ENCODE measurements at places on chromosomes 2 and 18. TPM values are rescaled to one million over a fixed set of nuclear protein-coding genes. Genes with fewer than 3 reads are reported as not detected.
A peak's percentile ranks its signal among the peaks of the same experiment; 100 is the strongest.

- peaks cover 4% of the 10 kb centered on the region for H3K4me1 ChIP-seq
- DNase-seq, result no peak
- H3K27me3 ChIP-seq, result no peaks in the 10 kb centered on the region
- H3K27ac ChIP-seq, result no peak overlapping the region
- H3K36me3 ChIP-seq, result peaks cover 3% of the 10 kb centered on the region
Observed at GRCh38 chr2:113963965-113964364, 74.1 kb downstream of the ACTR3 start.

DNA sequence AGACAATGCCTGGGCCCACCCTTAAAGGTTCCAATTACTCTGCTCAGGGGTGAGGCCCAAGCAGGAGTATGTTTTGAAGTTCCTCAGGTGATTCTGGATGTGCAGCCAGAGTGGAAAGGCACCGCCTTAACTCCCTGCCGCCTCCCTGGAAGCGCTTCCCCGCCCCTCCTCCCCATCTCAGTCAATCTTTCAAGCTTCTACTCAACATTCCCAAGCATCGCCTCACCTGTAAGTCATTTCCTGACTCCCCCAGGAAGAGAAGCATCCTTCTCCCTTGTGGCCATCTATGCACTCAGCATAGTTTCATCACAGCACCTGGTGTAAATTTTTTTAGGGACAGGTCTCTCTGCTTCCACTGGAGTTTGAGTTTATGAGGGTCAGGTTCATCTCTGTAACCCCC, 67.5 kb downstream of the MYL12B start:
- DNase-seq, result no peak
- H3K27me3 ChIP-seq, result no peaks in the 10 kb centered on the region
- H3K4me1 ChIP-seq, result no peaks in the 10 kb centered on the region
- H3K4me3 ChIP-seq, result no peak overlapping the region
- H3K36me3 ChIP-seq, result no peaks in the 10 kb centered on the region

DNA sequence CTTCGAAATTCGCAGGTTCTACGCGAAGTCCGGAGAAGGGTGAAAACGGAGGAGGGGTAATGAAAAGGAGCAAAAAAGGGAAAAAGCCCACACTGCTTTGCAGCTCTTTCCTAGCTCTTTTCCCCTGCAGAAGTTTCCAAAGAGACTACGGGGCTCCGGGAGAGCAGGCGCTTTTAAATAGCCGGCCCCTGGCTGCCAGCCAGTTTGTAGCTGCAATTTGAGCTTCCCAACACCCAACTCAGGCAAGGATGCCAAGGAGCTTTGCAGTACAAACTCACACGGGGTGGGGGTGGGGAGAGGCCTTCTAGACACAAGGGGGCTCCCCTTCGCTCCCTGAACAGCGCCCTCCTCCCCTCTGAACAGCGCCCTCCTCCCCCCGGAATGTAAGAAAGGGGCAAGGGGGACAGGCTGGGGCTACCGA, at the start of gene IGFBP5:
IGFBP5 (minus strand) TSS at position 149 of the 421 bp plus-strand sequence. CDS start 774 bp downstream, outside the sequence.
- DNase-seq, result peak; percentile 75
- peaks cover 85% of the 10 kb centered on the region for H3K27me3 ChIP-seq
- H3K4me3 ChIP-seq, result peak within 1 kb of the TSS; percentile 64

DNA sequence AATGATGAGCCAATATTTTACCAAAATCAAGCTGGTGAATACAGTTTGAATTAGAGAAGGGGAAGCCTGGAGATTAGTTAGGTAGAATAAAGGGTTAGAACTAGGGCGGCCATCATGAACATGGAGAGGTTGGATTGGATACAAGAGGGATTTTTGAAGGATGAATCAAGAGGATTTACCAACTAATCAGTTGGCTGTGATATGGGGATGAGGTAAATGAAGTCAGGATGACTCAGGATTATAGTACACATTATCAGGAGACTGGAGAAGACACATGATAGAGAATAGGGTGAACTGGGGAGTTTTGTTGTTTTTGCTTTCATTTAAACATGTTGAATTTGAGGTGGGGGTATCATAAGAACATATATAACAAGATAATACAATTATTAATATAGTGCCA, 73.8 kb upstream of the PROKR1 start:
- no peaks in the 10 kb centered on the region for H3K36me3 ChIP-seq
- DNase-seq, result no peak

DNA sequence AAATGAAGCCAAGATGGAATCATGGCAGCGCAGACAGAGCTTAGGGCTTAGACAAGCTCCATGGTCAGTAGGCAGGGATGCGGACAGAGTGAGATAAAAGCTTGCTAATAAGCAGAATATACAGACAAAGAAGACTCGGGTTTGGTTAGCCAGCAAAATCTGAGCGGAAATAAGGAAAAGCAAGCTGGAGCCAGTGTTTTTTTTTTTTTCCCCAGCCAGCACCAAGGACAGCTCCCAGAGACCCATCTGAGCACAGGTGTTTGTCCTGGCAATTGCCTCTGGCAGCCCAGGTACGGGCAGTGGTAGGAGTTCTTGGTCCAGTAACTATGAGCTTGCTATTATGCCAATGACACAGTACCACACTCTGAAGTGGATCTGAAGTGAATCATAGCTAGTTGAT, 187.6 kb downstream of the ADCYAP1 start:
- no peaks in the 10 kb centered on the region for H3K27me3 ChIP-seq
- H3K27ac ChIP-seq, result no peak overlapping the region
- H3K4me3 ChIP-seq, result no peak overlapping the region
- DNase-seq, result no peak

GRCh38 chr18:26700728-26701127, 152.4 kb upstream of the KCTD1 start:
- no peak overlapping the region for H3K27ac ChIP-seq
- no peaks in the 10 kb centered on the region for H3K27me3 ChIP-seq
- H3K36me3 ChIP-seq, result no peaks in the 10 kb centered on the region
- DNase-seq, result no peak
- peaks cover 3% of the 10 kb centered on the region for H3K4me1 ChIP-seq

GRCh38 chr2:131673400-131674173, 145.9 kb downstream of the CCDC74A start:
- H3K27ac ChIP-seq, result no peak overlapping the region
- H3K4me1 ChIP-seq, result peaks cover 24% of the 10 kb centered on the region
- H3K27me3 ChIP-seq, result peaks cover 49% of the 10 kb centered on the region
- H3K36me3 ChIP-seq, result no peaks in the 10 kb centered on the region
- DNase-seq, result peak; percentile 84
- peak overlapping the region; percentile 39 for H3K4me3 ChIP-seq

DNA sequence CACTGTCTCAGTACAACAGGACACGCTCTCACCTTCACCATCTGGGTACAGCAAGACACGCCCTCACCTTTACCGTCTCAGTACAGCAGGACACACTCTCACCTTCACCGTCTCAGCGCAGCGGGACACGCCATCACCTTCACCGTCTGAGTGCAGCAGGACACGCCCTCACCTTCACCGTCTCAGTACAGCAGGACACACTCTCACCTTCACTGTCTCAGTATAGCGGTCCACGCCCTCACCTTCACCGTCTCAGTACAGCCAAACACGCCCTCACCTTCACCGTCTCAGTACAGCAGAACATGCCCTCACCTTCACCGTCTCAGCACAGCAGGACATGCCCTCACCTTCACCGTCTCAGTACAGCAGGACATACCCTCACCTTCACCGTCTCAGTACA, 109.9 kb upstream of the CTDP1 start:
- H3K27me3 ChIP-seq, result peaks cover 7% of the 10 kb centered on the region
- H3K4me3 ChIP-seq, result no peak overlapping the region
- no peaks in the 10 kb centered on the region for H3K36me3 ChIP-seq
- DNase-seq, result peak; percentile 5
- H3K4me1 ChIP-seq, result no peaks in the 10 kb centered on the region

DNA sequence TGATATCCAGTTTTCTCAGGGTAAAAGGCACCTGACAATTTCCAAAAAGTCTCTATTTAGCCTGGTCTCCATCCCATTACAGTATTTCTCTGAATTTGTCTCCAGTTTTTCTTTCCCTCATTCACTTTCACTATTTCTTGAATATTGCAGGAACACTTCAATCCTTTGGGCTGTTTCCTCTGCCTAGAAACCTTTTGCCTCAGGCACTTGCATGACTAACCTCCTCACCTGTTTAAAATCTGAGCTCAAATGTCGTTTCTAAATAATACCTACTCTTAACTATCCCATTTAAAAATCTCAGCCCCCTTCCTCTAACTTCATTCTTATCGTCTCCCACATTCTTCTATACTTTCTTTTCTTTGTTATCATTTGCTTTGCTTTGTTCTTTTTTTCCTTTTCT, 9.0 kb downstream of the SCN2A start:
- H3K27ac ChIP-seq, result no peak overlapping the region
- DNase-seq, result no peak
- no peak overlapping the region for H3K4me3 ChIP-seq
- no peaks in the 10 kb centered on the region for H3K4me1 ChIP-seq
- no peaks in the 10 kb centered on the region for H3K36me3 ChIP-seq

- H3K4me3 ChIP-seq, result peak overlapping the region; percentile 20
- H3K27ac ChIP-seq, result peak overlapping the region; percentile 99
- H3K27me3 ChIP-seq, result no peaks in the 10 kb centered on the region
- H3K4me1 ChIP-seq, result peaks cover 42% of the 10 kb centered on the region
- DNase-seq, result no peak
Observed at GRCh38 chr18:3593381-3593903, 143.5 kb downstream of the TGIF1 start.

DNA sequence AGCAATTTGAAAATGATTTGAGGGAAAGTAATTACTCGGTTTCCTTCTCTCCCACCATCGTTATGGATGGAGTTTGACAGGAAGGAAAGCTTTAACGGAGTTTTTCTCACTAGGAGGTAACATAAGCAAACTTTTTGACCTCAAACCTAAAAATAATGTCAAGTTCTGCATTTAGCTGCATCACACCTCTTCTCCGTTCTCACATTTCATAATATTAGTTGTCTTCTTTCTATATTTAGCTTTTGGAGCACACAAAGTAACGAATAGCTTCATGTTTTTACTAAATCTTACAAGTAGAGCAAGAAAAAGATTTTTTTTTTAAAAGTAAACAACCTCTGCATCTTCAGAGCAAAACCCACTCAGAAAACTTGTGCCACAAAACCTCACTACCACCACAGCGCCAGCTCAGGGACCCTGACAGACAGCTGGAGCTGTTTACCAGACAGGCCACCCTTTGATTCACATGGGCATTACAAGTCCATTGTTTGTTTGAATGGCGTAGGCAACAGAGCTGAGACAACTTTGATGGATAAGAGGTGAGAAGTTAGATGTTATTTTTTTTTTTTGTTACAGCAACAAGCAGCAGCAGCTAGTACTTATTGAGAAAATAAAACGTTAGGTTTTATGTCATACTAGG, 21.9 kb upstream of the ICOS start:
- H3K27me3 ChIP-seq, result no peaks in the 10 kb centered on the region
- no peaks in the 10 kb centered on the region for H3K4me1 ChIP-seq
- no peak overlapping the region for H3K4me3 ChIP-seq
- H3K36me3 ChIP-seq, result no peaks in the 10 kb centered on the region
- DNase-seq, result no peak
- H3K27ac ChIP-seq, result no peak overlapping the region

GRCh38 chr2:237867465-237867864, 8.0 kb downstream of the RAMP1 start:
- H3K4me1 ChIP-seq, result peaks cover 18% of the 10 kb centered on the region
- peak overlapping the region; percentile 88 for H3K27ac ChIP-seq
- H3K4me3 ChIP-seq, result no peak overlapping the region
- H3K36me3 ChIP-seq, result no peaks in the 10 kb centered on the region
- no peaks in the 10 kb centered on the region for H3K27me3 ChIP-seq
- DNase-seq, result no peak

CYP1B1 gene
- 3.4 TPM for total RNA-seq

HOXD9 gene
- total RNA-seq, result 13.3 TPM

REEP1 gene
- 14.1 TPM for total RNA-seq

KCNE4 gene
- total RNA-seq, result 1.1 TPM

GULP1 gene
- total RNA-seq, result 25.1 TPM

MARCHF4 gene
- 1.4 TPM for total RNA-seq

FBXO15 gene
- 0.64 TPM for total RNA-seq

SERPINB10 gene
- not detected for total RNA-seq

SEPTIN10 gene
- 94.9 TPM for total RNA-seq

SLC1A4 gene
- total RNA-seq, result 18.7 TPM

ERLEC1 gene
- 28.7 TPM for total RNA-seq

VWA3B gene
- total RNA-seq, result not detected

SMCHD1 gene
- 107 TPM for total RNA-seq

TEKT4 gene
- not detected for total RNA-seq

Data from transverse colon (tissue), 4 donors.